Hematopoietic multipotent progenitor cell treated with erythropoietin and hydrocortisone succinate and interleukin-3 and kit ligand, for 15 days (in vitro differentiated cells): ENCODE measurements at places on chromosomes 6 and 20.

GRCh38 chr20:10218536-10219451 is at the start of gene SNAP25:
Gene SNAP25 (plus strand): TSS chr20:10218830. CDS start chr20:10275492, 56,662 bp downstream.
- peak; percentile 48 for DNase-seq

DNA sequence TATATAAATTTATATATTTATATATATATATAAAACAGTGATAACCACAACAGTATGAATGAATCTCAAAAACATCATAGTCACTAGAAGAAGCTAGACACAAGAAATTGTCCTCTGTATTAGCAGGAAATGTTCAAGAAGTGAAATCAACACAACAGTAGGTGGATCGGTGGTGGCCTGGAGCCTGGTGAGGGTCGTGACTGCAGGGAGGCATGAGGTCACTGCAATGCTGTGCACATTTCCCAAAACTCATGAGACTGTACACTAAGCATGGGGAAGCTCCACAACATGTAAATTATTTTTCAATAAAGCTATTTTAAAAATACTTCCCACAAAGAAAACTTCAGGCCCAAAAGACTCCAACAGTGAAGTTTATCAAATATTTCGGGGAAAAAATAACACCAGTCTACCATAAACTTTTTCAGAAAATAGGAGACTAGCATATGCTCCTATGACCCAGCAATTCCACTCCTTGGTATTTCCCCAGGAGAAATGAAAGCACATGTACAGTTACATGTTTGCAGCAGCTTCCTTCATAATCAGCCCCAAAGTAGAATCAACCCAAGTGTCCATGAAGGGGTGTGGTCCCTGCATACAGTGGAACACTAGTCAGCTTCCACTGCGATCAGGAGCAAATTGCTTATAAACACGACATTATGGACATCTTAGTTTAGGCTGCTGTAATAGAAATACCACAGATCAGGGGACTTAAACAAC is 144.2 kb downstream of the TBXT start:
- DNase-seq = no peak

- DNase-seq = no peak
Measured at GRCh38 chr6:121627761-121628160, 192.3 kb downstream of the GJA1 start.

DNA sequence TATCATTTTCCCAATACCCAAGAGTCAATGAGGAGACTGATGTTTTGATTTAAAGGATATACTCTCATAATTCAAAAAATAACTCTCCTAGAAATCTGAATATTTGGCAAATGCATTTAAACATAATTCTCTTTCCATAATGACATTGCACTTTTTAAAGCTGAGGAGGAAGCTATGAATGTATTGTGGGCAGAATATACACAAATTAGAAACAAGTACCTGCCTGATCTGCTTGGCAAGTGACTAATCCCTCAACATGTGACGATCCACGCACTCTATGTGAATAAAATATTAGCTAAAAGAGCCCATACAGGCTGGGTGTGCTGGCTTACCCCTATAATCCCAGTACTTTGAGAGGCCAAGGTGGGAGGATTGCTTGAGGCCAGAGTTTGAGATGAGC is 88.3 kb upstream of the CCDC28A start:
- no peak for DNase-seq

DNA sequence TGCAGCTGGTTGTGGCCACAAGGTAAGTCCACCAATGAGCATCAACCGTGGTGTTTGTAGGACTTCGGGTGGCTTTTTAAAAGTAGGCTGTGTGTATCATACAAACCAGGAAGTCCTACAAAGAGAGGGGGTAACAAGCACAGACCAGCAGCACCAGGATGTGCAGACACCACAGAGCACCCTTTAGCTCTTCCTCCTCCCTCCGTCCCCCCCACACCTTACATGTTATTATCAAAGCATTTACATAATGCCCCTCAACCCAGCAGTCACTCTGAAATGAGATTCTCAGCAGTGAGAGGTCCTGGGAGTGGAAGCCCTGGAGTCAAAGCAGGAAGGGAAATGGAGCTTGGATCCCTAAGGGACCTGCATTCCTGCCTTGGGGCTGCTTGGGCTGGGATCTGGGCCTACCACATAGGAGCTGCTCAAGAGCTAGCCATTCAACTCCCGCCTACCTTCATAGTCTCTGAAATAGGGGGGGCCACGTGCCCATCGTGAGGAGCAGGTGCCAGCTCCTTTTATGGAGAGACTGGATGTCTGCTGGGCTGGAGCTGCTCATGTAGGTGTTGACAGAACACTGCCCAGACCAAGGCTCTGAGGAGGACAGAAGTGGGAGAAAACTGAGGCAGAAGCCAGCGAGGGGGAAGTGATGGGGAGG is 90.6 kb downstream of the PSMB1 start:
- no peak for DNase-seq

- no peak for DNase-seq
Measured at GRCh38 chr20:53195876-53196610, 223.9 kb downstream of the TSHZ2 start.

DNA sequence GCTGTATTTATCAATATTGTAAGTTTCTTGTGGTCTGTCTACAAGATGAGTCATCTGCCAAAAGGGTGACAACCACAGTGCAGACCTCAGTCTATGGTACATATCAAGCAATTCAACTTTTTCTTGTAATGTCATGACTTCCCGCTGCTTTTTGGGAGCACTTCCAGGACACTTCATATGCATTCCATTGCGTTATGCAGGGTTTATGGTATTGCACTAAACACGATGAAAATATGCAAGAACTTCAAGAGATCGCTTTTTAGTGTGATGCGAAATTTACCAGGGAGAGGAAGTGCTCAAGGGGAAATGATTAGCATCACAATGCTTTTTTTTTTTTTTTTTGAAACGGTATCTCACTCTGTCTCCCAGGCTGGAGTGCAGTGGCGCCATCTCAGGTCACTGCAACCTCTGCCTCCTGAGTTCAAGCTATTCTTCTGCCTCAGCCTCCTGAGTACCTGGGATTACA is 166.5 kb downstream of the TFAP2A start:
- DNase-seq = no peak

- DNase-seq = no peak
Measured at GRCh38 chr20:36273414-36274180, 32.5 kb upstream of the DLGAP4 start.

DNA sequence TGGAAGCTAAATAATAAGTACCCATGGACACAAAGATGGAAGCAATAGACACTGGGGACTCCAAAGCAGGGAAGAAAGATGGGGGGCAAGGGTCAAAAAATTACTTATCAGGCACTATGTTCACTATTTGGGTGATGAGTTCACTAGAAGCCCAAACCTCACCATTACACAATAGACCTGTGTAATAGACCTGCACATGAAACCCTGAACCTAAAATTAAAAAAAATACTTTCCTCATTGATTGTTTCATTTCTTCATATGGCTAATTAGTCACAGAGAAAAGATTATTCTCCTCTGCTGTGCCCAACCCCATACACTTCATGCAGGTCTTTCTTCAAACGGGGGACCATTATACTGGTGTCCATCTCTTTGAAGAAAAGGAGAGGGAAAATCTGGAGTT is 213.0 kb upstream of the DTNBP1 start:
- no peak for DNase-seq

GRCh38 chr6:36684447-36684812 is 5.9 kb downstream of the CDKN1A start:
- DNase-seq = no peak

- no peak for DNase-seq
Measured at GRCh38 chr6:46199387-46199786, 28.6 kb upstream of the ENPP5 start.
